Natural killer cell (primary cell): ENCODE measurements at places on chromosomes 3 and 15. TPM values are rescaled to one million over a fixed set of nuclear protein-coding genes. Genes with fewer than 3 reads are reported as not detected.
A peak's percentile ranks its signal among the peaks of the same experiment; 100 is the strongest.

The PRR23E gene
- total RNA-seq, result not detected

The MESP2 gene
- total RNA-seq, result not detected

The SLC2A2 gene
- not detected for total RNA-seq

The SLC26A6 gene
- total RNA-seq, result 37.6 TPM

The DNAH12 gene
- 0.21 TPM for total RNA-seq

The FMN1 gene
- 2.0 TPM for total RNA-seq

The PRR23B gene
- total RNA-seq, result not detected

The CHRM5 gene
- not detected for total RNA-seq

The DPPA2 gene
- not detected for total RNA-seq

The SLC12A1 gene
- not detected for total RNA-seq

DNA sequence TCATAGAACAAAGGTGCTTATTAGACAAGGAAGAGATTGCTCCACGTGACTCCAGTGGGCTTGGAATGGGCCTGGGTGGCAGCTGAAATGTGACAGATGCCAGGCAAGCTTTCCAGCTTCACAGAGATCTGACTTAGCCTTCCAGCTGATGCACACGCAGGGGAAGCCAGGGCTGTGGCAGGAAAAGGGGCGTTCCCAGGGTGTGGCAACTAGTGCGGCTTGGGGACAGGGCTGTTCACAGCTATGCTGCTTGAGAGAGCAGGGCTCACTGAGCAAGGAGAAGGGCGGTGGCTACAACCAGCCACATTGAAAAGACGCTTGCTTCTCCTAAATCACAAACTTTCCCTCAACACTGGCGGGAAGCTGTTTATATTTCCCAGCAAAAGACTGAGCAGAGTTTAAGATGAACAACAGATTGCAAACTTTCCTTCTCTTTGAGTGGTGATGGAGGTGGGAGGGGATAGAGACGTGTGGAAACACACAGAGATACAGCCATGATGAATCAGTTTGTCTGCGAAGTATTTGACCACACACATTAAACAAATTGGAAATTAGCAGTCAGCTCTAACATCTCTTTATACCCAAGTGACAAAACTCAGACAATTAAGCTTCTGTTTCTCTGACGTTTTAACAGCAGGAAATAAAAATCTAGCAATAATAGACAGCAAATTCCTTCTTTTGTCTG is 127.5 kb downstream of the BDH1 start:
- DNase-seq, result peak; percentile 47

DNA sequence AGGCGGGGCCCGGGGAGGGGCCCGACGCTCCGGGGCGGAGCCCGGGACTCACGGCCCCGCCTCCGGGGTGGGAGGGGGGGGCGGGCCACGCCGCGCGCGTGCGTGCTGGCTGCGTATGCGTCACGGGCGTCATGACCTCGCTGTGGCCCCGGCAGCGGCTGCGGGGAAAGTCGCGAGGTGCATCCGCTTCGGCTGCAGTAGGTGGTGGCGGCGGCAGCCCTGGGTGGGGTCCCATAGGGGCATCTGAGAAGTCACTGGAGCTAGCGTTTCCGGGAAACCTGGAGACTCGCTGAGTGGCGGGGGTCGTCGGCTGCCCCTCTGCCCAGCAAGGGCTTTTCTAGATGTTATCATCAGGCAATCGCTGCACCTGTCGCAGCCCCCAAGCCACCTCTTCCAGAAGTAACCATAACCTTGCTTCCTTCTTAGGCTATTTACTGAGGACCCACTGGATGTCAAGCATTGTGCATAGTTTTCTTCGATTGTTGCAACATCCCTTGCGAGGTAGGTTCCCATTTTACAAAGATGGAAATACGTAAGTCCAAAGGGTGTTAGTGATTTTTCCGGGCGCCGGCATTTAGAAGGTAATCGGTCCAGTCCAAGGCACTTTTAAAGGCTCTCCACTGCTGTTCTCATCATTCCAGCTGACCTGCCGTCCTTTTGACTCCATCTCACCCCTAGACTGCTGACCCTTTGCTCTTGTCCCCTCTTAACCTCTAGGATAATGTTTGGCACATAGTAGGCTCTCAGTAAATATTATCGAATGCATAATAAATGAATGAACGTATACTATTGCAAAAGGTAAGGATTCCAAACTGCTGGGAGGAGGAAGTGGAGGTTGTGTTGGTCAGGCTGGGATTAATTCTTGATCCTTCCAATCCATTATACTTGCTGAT is at the start of gene GDPGP1:
Gene GDPGP1 (plus strand): TSS at position 114 of the 893 bp plus-strand sequence. CDS start 6,700 bp downstream, outside the sequence.
- peak; percentile 88 for DNase-seq

GRCh38 chr3:172228036-172228415 is 188.6 kb downstream of the FNDC3B start:
- no peak for DNase-seq

GRCh38 chr15:89132611-89133507 is 44.6 kb downstream of the ABHD2 start:
- DNase-seq, result peak; percentile 48

DNA sequence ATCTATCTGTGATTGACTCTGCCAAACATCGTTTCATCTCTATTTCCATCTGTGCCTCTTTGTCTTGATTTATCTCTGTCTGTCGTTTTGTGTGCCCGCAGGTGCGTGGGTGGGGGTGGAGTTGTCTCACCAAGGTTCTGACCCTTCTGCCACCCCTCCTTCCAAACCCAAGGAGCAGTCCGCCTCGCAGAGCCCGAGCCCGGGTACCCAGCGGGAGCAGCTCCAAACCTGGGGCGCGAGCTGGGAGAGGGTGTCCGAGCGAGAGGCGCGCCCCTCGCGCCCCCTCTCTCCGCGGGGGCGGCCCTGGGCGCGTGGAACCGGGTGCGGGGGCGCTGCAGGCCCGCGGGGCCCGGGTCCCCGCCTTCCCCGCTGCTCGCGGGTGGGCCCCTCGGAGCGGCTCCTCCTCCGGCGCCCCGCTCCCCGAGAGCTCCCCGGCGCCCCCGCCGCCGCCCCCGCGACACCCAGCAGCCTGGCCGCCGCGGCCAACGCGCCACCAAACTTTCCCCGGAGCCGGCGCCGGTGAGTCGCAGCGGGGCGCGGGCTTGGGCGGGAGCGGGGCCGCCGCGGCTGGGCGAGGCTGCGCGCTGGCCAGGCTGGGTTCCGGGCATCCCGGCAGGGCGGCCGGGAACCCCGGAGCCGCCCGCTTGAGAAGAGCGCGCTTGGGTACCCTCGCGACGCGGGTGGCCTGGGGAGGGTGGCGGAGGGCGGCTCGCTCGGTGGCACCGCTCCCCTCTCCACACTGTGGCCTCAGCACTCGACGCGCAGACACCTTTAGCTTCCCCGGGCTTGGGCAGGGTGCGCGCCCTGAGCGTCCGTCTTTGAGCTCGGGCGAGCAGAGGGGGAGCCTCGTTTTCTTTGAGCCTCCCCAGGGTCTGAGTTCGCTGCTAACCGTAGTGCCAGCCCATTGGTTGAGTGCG is at the start of gene HRH1:
Gene HRH1 (plus strand): TSS at position 458 of the 917 bp plus-strand sequence. CDS start 104,545 bp downstream, outside the sequence.
- DNase-seq, result no peak
